Brain microvascular endothelial cell (primary cell): ENCODE measurements at places on chromosomes 1 and 21.

GRCh38 chr1:67072749-67073148, 18.8 kb upstream of the SLC35D1 start:
- DNase-seq = no peak

DNA sequence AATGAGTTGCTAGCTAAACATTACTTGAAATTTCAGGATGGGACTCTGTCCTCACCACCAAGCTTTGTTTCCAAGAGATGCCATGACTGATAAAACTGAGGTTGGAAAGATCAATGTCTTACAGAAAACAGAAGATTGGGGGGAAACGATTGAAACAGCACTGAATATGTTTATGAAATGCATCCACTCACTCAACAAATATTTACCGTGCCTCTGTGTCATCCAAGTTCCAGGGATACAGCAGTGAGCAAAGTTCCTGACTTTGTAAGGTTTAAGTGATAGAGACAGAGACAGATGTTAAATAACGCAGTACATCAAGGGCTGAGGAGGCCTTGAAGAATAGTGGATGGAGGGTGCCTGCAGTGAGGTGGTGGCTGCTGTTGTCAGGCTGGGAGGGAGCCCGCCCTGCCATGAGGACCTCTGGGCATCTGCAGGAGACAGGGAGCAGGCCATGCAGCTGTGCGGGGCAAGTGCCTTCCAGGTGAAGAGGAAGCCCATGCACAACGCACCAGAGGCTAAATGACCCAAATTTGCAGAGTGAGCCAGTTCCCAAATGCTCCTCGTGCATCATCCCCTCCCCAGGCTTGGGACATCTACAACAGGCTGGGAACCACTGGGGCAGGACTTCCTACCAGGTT, 108.0 kb downstream of the HLCS start:
- DNase-seq = no peak

DNA sequence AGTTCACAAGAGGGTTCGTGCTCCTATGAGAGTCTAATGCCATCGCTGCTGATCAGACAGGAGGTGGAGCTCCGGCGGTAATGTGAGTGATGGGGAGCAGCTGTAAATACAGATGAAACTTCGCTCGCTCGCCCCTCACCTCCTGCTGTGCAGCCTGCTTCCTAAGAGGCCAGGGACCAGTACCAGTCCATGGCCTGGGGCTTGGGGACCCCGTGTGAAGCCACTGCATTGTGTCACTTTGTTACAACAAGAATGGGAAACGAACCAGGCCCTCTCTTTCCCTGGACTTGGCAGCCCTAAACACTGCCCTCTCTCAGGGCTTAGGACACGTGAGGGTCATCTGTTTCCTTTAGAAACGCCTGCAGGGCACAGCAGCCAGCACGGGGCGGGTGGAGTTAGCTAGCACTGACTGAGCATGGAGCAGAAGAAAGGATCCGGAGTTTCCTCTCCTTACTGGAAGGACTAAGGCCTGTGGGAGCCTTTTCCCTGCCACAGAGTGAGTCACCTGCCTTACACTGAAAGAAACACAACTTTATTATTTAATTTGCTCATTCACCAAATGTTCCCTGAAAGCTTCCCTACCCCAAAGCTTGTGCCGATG, 185.2 kb upstream of the TMEM51 start:
- DNase-seq = peak; percentile 69

GRCh38 chr1:224333309-224333926, 3.4 kb upstream of the NVL start:
- DNase-seq = no peak

GRCh38 chr1:160398823-160399222, 1.5 kb upstream of the VANGL2 start:
- no peak for DNase-seq

GRCh38 chr1:22508991-22509390, 54.3 kb upstream of the EPHA8 start:
- DNase-seq = no peak

- no peak for DNase-seq
These were observed 34.9 kb downstream of the HMCN1 start for GRCh38 chr1:185769136-185769535.

DNA sequence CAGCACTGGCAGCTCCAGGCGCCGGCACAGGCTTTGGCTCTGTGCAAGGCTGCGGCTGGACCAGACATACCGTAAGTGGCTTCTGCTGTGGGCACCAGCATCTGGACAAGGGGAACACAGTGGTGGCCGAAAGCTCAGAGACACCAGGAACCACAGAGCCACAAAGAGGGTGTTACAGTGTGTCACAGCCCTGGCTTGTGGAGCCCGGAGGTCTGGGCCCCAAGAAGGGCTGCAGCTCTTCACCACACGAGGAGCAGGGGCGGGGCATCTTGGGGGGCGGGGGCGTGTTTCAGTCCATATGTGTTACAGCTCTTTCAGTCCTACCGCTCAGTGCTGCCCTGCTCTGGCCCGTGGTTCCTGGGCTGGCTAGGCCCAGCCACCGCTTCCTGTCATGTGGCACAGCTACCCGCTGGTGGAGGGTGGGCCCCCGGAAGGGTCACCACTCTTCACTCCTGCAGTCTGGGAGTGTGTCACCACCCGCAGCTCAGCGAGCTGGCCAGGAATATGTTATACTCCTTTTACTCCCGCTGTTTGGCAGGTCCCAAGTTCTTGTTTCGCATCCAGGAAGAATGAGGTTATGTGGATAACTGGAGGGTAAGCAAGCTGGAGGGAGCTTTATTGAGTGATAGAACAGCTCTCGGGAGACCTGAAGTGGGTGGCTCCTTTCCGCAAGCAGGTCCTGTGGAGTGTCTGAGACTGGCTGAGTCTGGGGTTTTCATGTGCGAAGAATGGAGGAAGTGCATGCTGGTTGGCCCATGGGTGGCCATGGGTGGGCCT, 3.3 kb upstream of the LSM10 start:
- DNase-seq = peak; percentile 68

DNA sequence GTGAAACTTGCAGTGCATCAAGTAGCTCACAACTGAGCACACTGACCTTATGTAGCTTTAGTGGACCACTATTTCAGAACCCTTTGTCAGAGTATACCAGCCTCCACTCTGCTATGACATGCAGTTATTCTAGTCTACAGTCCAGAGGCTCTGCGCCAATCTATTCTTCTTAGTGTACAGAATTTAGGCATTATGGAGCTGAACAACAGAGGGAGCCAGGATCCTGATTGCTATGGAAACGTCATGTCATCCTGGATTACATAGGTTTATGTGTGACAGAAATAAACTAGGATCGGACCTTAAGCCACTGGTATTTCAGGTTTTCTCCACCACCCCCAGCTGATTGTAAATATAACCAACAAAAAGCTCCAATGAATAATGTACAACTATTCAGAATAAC, 48.1 kb upstream of the EEIG2 start:
- DNase-seq = no peak

DNA sequence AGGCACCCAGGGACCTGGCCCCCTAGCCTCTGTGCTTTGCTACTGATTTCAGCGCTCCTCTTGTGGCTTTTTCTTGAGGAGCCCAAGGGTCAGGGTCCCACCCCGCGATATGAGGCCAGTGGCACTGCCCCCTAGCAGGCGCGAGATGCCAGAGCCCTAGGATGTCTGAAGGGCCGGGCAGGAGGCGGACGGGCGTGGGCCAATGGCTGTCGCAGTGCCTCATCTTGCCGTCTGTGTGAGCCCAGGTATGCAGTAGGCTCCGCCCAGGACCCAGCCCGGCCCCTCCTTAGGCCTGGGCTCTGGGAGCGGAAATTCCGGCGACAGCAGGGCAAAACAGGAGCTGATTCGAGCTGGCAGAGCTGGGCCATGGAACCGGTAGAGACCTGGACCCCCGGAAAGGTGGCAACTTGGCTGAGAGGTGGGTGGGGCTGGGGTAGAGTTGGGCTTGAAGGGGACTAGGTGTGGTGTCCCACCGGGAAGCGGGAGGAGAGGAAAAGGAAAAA, at the start of gene CNKSR1:
Gene CNKSR1 (plus strand): TSS at position 310 of the 503 bp plus-strand sequence. CDS start 57 bp downstream, at position 367.
- DNase-seq = no peak

DNA sequence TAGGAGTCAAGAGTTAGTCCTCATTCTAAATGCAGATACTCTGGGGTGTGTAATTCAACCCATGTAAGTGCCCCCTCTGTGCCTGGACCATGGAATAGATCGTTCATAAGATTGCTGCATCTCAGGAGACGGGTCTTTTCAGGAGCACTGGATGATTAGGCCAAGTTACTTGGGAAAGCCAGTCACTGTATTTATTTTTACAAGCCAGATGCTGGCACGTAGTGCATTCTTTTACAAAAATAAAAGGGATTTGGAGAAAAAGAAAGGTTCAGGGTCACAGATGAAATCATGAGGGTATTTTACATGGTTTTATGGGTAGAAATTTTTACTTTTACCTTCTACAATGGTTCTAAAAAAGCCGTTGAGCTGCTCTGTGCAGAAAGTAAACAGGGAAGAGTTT, 102.6 kb upstream of the UBE2U start:
- no peak for DNase-seq

DNA sequence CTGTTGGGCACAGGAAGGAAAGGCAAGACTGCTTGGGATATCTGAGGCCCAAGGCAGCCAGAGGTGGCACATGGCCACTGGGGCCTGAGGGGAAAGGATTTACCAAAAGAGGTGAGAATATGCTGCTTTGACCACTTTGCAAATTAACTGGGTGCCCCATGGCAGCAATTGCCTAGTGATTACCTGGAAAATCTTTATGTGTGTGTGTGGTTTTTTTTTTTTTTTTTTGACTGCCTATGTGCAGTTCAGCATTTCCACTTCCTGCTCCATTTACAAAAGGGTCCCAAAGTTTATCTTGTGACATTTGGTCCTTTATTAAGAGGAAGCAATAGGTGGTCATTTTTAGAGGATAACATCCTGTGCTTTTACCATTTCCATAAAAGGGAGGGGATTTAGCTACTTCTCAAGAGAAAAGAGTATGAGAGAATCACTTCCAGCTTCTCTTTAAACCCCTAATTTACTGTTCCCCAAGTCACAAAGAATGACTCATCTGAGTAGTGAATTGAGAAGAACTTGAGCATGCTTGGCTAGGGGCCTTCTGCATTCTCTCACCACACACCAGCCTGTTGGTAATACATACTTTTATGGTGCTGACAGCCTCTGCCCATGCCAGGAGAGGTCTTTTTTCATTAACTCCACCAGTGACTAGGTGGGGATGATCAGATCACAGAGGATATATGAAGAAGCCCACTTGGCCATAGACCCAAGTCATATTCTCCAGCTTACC, 52.1 kb downstream of the SYDE2 start:
- no peak for DNase-seq

DNA sequence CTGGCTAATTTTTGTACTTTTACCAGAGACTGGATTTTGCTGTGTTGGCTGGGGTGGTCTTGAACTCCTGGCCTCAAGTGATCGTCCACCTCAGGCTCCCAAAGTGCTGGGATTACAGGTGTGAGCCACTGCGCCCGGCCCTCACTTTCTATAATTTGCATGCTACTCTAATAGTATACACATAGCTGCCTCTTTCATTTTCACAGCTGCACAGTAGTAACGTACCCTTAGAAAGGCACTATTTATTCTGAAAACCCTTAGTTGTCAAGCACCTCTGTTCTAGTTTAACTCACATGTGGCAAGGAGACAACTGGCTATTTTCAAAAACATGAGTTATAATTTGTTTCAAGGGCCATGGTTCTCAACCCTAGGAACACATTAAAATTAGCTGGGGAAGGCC, 17.2 kb downstream of the TPM3 start:
- no peak for DNase-seq

- DNase-seq = no peak
These were observed 8.3 kb downstream of the PPFIA4 start for GRCh38 chr1:203034422-203035110.
